ENCODE measurements at places on chromosomes 4 and X. TPM values are rescaled to one million over a fixed set of nuclear protein-coding genes. Genes with fewer than 3 reads are reported as not detected.

The SOD3 gene
- total RNA-seq = 16.9 TPM

The P2RY10 gene
- total RNA-seq = not detected

The TMPRSS11A gene
- not detected for total RNA-seq

The TLR10 gene
- total RNA-seq = not detected

The TKTL2 gene
- total RNA-seq = not detected

The DAPP1 gene
- total RNA-seq = not detected

The ACOX3 gene
- 32.3 TPM for total RNA-seq

The CT45A1 gene
- not detected for total RNA-seq

The DOK7 gene
- total RNA-seq = 0.32 TPM

The FGF5 gene
- total RNA-seq = 33.6 TPM

The ZNF630 gene
- total RNA-seq = 0.97 TPM

The CXCL11 gene
- not detected for total RNA-seq

The ZCCHC18 gene
- 0.30 TPM for total RNA-seq

The NHSL2 gene
- total RNA-seq = 1.5 TPM

The VCX3A gene
- total RNA-seq = not detected

The NCAPG gene
- 2.1 TPM for total RNA-seq

The SLC49A3 gene
- 1.4 TPM for total RNA-seq

The VCX2 gene
- not detected for total RNA-seq

The COL4A5 gene
- total RNA-seq = 126 TPM

The GATA1 gene
- total RNA-seq = not detected

The SPANXA1 gene
- total RNA-seq = not detected

The PDGFC gene
- 140 TPM for total RNA-seq

The MAOA gene
- 2.1 TPM for total RNA-seq

The ZC4H2 gene
- total RNA-seq = 3.9 TPM

The SUPT20HL1 gene
- under 0.01 TPM for total RNA-seq

The XAGE5 gene
- total RNA-seq = not detected

The SOX3 gene
- total RNA-seq = not detected

The PLAC8 gene
- not detected for total RNA-seq

The ANOS1 gene
- 29.6 TPM for total RNA-seq

The EPHA5 gene
- total RNA-seq = under 0.01 TPM

The NXF2B gene
- total RNA-seq = not detected

The FOXP3 gene
- not detected for total RNA-seq

The TEX13C gene
- total RNA-seq = not detected

The FAM236D gene
- not detected for total RNA-seq

The CPEB2 gene
- total RNA-seq = 19.6 TPM

The MAMLD1 gene
- 1.2 TPM for total RNA-seq

The SPANXC gene
- not detected for total RNA-seq

The ITM2A gene
- not detected for total RNA-seq

The HSFX3 gene
- total RNA-seq = not detected

The SSX2B gene
- total RNA-seq = not detected

The UGT2B11 gene
- total RNA-seq = not detected

The ADH4 gene
- total RNA-seq = not detected

The GPR173 gene
- 2.4 TPM for total RNA-seq

The POU4F2 gene
- total RNA-seq = not detected

The FDCSP gene
- total RNA-seq = not detected

The PI4K2B gene
- total RNA-seq = 18.7 TPM

The AMBN gene
- not detected for total RNA-seq

The MAP9 gene
- total RNA-seq = 20.0 TPM
